Progenitor cell of endocrine pancreas (in vitro differentiated cells): ENCODE measurements at places on chromosomes 6 and 20. TPM values are rescaled to one million over a fixed set of nuclear protein-coding genes. Genes with fewer than 3 reads are reported as not detected.

Gene DACT2
- 30.5 and 33.2 TPM in 2 replicates for total RNA-seq

GRCh38 chr20:55057779-55058415 lies 582.5 kb downstream of the DOK5 start:
- H3K27me3 ChIP-seq = no peaks in the 10 kb centered on the region
- DNase-seq = no peak
- no peak overlapping the region for H3K27ac ChIP-seq
- H3K4me3 ChIP-seq = no peak overlapping the region
- H3K36me3 ChIP-seq = no peaks in the 10 kb centered on the region
- H3K4me1 ChIP-seq = peaks cover 6% of the 10 kb centered on the region

GRCh38 chr6:40894962-40895799 lies 143.8 kb downstream of the UNC5CL start:
- peaks cover 30% of the 10 kb centered on the region for H3K4me1 ChIP-seq
- H3K27me3 ChIP-seq = no peaks in the 10 kb centered on the region
- no peaks in the 10 kb centered on the region for H3K36me3 ChIP-seq
- DNase-seq = peak; percentile 43
- no peak overlapping the region for H3K27ac ChIP-seq

Gene TRIM10
- not detected in 2 replicates for total RNA-seq

Gene ADGRF4
- 2.6 TPM in 2 replicates for total RNA-seq

DNA sequence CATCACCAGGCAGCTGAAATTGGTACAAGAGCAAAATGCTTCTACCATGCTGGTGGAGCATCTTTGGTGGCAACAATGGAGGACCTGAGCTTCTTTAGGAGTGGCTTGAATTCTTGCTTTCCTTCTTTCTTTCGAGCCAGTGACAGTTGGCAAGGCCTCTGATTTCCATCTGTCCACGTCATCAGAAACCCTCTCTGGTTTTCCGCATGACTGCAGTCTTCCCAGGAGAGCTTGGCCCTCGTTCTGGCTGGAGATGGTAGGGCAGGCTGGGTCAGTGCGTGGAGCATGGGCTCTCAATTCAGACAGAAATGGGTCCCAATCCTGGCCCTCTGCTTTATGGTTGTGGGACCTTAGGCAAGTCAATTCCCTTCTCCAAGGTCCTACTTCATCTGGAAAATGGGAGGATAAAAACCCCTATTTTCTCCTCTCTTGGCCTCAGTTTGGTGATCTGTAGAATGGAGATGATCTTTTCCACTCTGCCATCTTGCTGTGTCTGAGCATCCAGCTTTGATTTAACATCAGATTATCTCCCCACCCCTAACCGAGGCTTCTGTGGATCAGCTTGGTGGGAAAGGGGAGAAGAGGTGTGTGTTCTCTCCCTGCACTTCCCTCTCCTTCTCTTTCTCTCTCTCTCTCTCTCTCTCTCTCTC lies 3.6 kb upstream of the BPIFB1 start:
- no peak overlapping the region for H3K27ac ChIP-seq
- peaks cover 20% of the 10 kb centered on the region for H3K4me1 ChIP-seq
- H3K4me3 ChIP-seq = no peak overlapping the region
- DNase-seq = no peak
- H3K36me3 ChIP-seq = no peaks in the 10 kb centered on the region

- no peak overlapping the region for H3K4me3 ChIP-seq
- no peak for DNase-seq
- no peaks in the 10 kb centered on the region for H3K27me3 ChIP-seq
- H3K27ac ChIP-seq = no peak overlapping the region
- peaks cover 12% of the 10 kb centered on the region for H3K4me1 ChIP-seq
Observed at GRCh38 chr6:90068703-90069523, 174.6 kb downstream of the GJA10 start.

DNA sequence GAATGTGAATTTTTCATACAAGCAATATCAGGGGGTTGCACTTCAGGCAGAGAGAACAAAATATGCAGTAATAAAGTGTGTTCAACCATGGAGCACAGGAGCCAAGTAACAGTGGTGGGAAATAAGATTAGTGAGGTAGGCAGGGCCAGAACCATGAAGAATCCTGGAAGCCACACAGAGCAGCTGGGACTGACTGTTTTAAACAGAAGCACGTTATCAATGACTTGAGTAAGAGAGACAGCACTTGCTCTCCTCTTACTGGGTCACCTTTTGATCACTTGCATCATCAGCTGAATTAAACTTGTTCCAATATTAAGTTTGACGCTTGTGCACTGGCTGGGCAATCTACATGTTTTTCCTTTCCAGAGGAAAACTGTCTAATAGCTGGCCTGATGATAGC lies 238.5 kb downstream of the TBX18 start:
- peaks cover 42% of the 10 kb centered on the region for H3K27me3 ChIP-seq
- DNase-seq = no peak
- no peak overlapping the region for H3K27ac ChIP-seq
- no peak overlapping the region for H3K4me3 ChIP-seq

DNA sequence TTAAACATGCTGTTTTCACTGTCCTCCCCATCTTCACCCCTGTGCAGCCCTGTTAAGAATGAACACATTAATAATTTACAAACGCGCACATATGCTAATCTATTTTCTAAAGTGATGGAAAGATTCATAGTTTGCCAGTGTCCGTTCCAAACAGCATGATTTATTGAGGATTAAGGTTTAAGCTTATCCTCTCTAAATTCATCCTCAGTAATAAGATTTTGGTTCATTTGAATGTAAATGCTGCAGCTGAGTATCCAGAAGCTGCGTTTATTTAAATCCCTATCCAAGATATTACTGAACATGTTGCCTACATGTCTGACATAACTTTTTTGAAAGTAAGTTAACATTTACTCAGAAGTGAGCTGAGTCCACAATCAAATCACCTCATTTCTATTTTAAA lies 42.8 kb upstream of the FAM135A start:
- no peak for DNase-seq
- H3K27me3 ChIP-seq = no peaks in the 10 kb centered on the region
- peaks cover 4% of the 10 kb centered on the region for H3K4me1 ChIP-seq
- no peak overlapping the region for H3K4me3 ChIP-seq
- no peaks in the 10 kb centered on the region for H3K36me3 ChIP-seq
- H3K27ac ChIP-seq = no peak overlapping the region

GRCh38 chr6:158559895-158560835 lies at the start of gene TMEM181:
Gene TMEM181, plus strand, starts transcription at chr6:158560091. Its CDS starts 134 bp downstream, at chr6:158560225.
- no peaks in the 10 kb centered on the region for H3K27me3 ChIP-seq
- peaks cover 42% of the 10 kb centered on the region for H3K4me1 ChIP-seq
- H3K27ac ChIP-seq = peak within 1 kb of the TSS; percentile 98
- peak; percentile 55 for DNase-seq
- H3K4me3 ChIP-seq = peak within 1 kb of the TSS; percentile 93
- H3K36me3 ChIP-seq = no peaks in the 10 kb centered on the region

- no peak overlapping the region for H3K4me3 ChIP-seq
- H3K4me1 ChIP-seq = peaks cover 4% of the 10 kb centered on the region
- no peaks in the 10 kb centered on the region for H3K27me3 ChIP-seq
- no peak for DNase-seq
Observed at GRCh38 chr6:155638200-155638599, 182.6 kb upstream of the NOX3 start.

GRCh38 chr6:166691199-166691598 lies 64.1 kb upstream of the RPS6KA2 start:
- H3K27me3 ChIP-seq = peaks cover 56% of the 10 kb centered on the region
- no peak overlapping the region for H3K27ac ChIP-seq
- H3K4me1 ChIP-seq = peaks cover 12% of the 10 kb centered on the region
- no peak overlapping the region for H3K4me3 ChIP-seq

DNA sequence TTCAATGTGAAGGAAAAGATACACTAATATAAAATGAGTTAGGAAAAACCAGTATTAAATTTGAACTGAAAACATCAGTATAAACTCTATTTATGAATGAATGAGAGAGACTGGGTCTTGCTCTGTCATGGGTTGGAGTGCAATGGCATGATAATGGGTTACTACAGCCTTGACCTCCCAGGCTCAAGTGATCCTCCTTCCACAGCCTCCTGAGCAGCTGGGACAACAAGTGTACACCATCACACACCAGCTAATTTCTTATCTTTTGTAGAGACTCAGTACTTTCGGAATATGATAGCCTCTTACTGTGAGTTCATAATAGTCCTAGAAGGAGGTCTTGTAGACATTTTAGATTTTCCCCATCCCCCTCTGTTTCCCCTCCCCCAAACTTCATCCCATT lies 21.4 kb downstream of the KCTD20 start:
- H3K27me3 ChIP-seq = no peaks in the 10 kb centered on the region
- no peaks in the 10 kb centered on the region for H3K4me1 ChIP-seq
- no peak for DNase-seq
- no peak overlapping the region for H3K4me3 ChIP-seq
- peaks cover 5% of the 10 kb centered on the region for H3K36me3 ChIP-seq

Gene MYL9
- total RNA-seq = 31.0 and 46.0 TPM in 2 replicates

- no peak overlapping the region for H3K4me3 ChIP-seq
- H3K36me3 ChIP-seq = peaks cover 8% of the 10 kb centered on the region
- H3K4me1 ChIP-seq = peaks cover 4% of the 10 kb centered on the region
- H3K27ac ChIP-seq = no peak overlapping the region
Observed at GRCh38 chr6:13268913-13269518, 59.3 kb downstream of the TBC1D7 start.

Gene NFKBIL1
- 26.4 and 28.7 TPM in 2 replicates for total RNA-seq

DNA sequence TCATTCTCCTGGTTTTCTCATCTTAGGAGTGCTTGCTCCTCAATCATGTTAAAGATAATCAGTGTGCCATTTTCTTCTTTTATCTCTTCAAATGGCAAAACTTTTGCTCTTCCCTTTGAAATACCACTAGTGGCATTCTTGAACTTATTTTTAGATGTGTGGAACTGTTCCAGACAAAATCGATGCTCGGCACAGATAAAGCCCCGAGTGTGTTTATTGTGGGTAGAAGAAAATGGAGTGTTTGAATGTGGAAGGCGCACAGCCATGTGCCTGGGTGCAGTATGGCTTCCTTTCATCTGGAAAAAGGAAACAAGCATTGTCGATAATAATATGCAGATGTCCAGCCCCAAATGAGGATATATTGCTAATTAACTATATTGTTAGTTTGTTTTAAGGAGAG lies 42.4 kb downstream of the ISM1 start:
- DNase-seq = no peak
- no peak overlapping the region for H3K27ac ChIP-seq
- no peaks in the 10 kb centered on the region for H3K36me3 ChIP-seq
- H3K4me3 ChIP-seq = no peak overlapping the region
- peaks cover 15% of the 10 kb centered on the region for H3K4me1 ChIP-seq

Gene DNAH8
- 0.12 and 0.13 TPM in 2 replicates for total RNA-seq

GRCh38 chr6:117545161-117545595 lies 57.1 kb downstream of the GOPC start:
- H3K4me3 ChIP-seq = no peak overlapping the region
- peaks cover 14% of the 10 kb centered on the region for H3K4me1 ChIP-seq
- H3K36me3 ChIP-seq = peaks cover 34% of the 10 kb centered on the region
- H3K27ac ChIP-seq = no peak overlapping the region
- H3K27me3 ChIP-seq = no peaks in the 10 kb centered on the region

GRCh38 chr20:24132246-24132645 lies 143.7 kb upstream of the GGTLC1 start:
- DNase-seq = no peak
- H3K4me3 ChIP-seq = no peak overlapping the region
- H3K27me3 ChIP-seq = no peaks in the 10 kb centered on the region
- peaks cover 20% of the 10 kb centered on the region for H3K4me1 ChIP-seq
- no peak overlapping the region for H3K27ac ChIP-seq
- H3K36me3 ChIP-seq = no peaks in the 10 kb centered on the region

GRCh38 chr20:1792274-1792673 lies 102.9 kb upstream of the SIRPA start:
- no peaks in the 10 kb centered on the region for H3K4me1 ChIP-seq
- DNase-seq = no peak
- H3K36me3 ChIP-seq = no peaks in the 10 kb centered on the region
- H3K27me3 ChIP-seq = peaks cover 52% of the 10 kb centered on the region
- no peak overlapping the region for H3K4me3 ChIP-seq

- H3K27me3 ChIP-seq = no peaks in the 10 kb centered on the region
- H3K4me3 ChIP-seq = peak overlapping the region; percentile 40
- no peaks in the 10 kb centered on the region for H3K36me3 ChIP-seq
- no peak overlapping the region for H3K27ac ChIP-seq
- DNase-seq = no peak
- H3K4me1 ChIP-seq = peaks cover 20% of the 10 kb centered on the region
Observed at GRCh38 chr6:3644739-3645012, 106.8 kb downstream of the PXDC1 start.

DNA sequence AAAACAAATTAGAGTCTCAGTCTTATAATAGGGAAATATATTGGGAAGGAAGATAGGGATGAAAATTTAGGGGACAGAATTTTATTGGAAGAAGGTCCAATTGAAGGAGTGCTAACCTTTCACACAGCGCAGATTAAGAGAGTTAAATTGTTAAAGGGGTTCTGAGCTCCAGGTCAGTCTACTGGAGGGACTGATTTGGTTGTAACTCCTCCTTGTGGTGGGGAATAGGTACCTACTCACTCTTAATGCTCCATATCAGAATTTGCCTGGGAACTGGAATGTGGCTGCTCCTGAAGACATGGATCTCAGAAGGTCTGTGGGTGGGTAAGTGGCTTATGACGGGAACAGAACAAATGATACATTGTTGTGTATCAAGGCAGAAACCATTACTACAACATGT lies 143.5 kb downstream of the FLRT3 start:
- H3K27ac ChIP-seq = no peak overlapping the region
- no peak for DNase-seq
- H3K36me3 ChIP-seq = no peaks in the 10 kb centered on the region
- H3K4me1 ChIP-seq = peaks cover 22% of the 10 kb centered on the region

- H3K4me1 ChIP-seq = peaks cover 11% of the 10 kb centered on the region
- no peaks in the 10 kb centered on the region for H3K27me3 ChIP-seq
- no peak for DNase-seq
- H3K27ac ChIP-seq = no peak overlapping the region
- H3K4me3 ChIP-seq = no peak overlapping the region
- peaks cover 5% of the 10 kb centered on the region for H3K36me3 ChIP-seq
Observed at GRCh38 chr6:110810896-110811586, 4.2 kb downstream of the CDK19 start.

DNA sequence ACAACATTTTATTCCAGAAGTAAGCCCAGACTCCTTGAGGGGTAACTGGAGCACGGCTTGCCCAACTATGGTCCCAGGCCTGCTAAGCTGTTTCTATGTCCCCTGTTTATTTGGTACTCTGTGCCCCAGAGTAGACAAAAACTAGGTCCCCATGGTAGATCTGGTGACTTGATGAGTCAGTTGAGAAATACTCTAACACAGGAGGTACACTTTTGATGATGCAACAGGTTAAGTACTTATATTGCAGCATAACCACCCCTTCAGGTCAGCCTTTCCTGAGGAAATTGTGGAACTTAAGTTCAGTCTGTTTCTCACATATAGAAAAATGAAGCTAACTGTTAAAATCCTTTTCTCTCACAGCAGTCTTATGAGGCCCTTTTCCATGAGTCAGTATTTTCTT lies 19.6 kb downstream of the TTPAL start:
- H3K36me3 ChIP-seq = peaks cover 21% of the 10 kb centered on the region
- H3K4me1 ChIP-seq = no peaks in the 10 kb centered on the region
- no peaks in the 10 kb centered on the region for H3K27me3 ChIP-seq
- no peak overlapping the region for H3K4me3 ChIP-seq
- no peak overlapping the region for H3K27ac ChIP-seq
- DNase-seq = no peak

GRCh38 chr6:152305672-152306071 lies 331.5 kb downstream of the SYNE1 start:
- H3K36me3 ChIP-seq = peaks cover 10% of the 10 kb centered on the region
- H3K4me1 ChIP-seq = peaks cover 9% of the 10 kb centered on the region
- no peak overlapping the region for H3K27ac ChIP-seq
- H3K27me3 ChIP-seq = no peaks in the 10 kb centered on the region
- DNase-seq = no peak

Gene PGBD1
- 11.4 and 11.7 TPM in 2 replicates for total RNA-seq

GRCh38 chr20:998231-998830 lies 3.8 kb downstream of the RSPO4 start:
- peaks cover 32% of the 10 kb centered on the region for H3K27me3 ChIP-seq
- peaks cover 6% of the 10 kb centered on the region for H3K4me1 ChIP-seq
- H3K4me3 ChIP-seq = no peak overlapping the region
- no peak for DNase-seq
- H3K36me3 ChIP-seq = no peaks in the 10 kb centered on the region
